ENCODE measurements at places on chromosomes 2 and 18.

DNA sequence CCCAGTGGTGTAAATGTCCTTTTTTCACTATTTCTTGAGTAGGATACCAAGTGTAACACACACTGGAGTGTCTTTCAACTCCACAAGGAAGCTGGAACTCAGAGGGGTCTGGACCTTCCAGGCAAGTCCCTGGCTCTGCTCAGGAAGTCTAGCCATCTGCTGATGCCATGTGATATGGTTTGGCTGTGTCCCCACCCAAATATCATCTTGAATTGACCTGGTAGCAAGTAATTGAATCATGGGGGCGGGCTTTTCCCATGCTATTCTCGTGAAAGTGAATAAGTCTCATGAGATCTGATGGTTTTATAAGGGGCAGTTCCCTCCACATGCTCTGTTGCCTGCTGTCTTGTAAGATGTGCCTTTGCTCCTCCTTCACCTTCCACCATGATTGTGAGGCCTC, 99.4 kb upstream of the CDC42EP3 start:
- DNase-seq, result no peak

- DNase-seq, result no peak
Measured at GRCh38 chr2:181164699-181165098, 184.3 kb downstream of the UBE2E3 start.

DNA sequence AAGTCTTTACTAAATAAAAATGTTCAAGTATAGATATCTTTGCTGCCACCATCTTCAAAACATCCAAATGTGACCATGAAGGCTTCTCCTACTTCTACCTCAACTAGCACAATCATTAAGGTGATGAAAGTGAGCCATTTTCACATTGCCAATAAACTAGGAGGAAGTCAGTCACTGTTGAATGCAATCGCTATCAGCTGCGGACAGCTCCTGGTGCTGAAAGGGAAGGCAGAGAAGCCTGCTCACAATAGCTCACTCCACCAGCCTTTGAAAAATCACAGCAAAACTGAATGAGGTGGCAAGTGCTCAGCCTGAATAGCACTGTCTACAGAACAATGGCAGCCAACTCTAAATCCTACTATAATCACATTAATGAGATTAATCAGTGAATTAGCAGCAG, 2.2 kb downstream of the MYT1L start:
- DNase-seq, result no peak

DNA sequence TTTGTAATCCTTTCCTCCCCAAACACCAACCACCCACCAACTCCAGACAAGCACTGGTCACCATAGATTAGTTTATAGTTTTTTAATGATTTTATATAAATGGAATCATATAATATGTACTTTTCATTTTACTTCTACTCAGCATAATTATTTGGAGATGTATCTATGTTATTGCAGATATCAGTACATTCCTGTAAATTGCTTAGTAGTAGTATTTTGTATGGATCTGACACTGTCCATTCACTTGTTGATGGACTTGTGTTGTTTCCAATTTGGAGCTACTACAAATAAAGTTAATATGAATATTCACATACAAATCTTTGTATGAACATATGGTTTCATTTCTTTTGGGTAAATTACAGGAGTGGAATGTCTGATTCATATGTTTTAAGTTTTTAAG, 31.0 kb downstream of the ZC3H15 start:
- no peak for DNase-seq

DNA sequence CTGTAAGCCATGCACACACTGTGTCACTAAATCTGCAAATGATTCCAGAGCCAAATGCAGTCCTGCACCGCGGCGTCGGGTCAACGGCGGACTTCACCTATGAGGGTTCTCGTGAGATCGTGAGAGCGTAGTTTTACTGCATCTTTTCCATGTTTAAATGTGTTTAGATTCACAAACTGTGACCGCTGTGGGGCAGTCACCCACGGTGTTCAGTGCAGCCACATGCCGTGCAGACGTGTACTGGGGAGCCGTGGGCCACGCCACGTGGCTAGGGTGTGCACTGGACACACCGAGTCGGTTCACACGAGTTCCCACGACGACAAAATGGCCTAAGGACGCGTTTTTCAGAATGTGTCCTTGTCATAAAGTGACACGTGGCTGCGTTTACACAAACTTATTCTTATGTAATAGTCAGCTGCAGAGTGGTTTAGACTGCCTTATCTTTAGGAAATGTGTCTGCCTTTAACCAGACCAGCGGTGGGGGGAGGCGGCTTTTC, 34.1 kb downstream of the NFATC1 start:
- no peak for DNase-seq

DNA sequence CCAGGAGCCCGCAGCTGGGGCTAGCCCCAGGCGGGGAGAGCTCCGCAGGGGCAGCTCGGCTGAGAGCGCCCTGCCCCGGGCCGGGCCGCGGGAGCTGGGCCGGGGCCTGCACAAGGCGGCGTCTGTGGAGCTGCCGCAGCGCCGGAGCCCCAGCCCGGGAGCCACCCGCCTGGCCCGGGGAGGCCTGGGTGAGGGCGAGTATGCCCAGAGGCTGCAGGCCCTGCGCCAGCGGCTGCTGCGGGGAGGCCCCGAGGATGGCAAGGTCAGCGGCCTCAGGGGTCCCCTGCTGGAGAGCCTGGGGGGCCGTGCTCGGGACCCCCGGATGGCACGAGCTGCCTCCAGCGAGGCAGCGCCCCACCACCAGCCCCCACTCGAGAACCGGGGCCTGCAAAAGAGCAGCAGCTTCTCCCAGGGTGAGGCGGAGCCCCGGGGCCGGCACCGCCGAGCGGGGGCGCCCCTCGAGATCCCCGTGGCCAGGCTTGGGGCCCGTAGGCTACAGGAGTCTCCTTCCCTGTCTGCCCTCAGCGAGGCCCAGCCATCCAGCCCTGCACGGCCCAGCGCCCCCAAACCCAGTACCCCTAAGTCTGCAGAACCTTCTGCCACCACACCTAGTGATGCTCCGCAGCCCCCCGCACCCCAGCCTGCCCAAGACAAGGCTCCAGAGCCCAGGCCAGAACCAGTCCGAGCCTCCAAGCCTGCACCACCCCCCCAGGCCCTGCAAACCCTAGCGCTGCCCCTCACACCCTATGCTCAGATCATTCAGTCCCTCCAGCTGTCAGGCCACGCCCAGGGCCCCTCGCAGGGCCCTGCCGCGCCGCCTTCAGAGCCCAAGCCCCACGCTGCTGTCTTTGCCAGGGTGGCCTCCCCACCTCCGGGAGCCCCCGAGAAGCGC, 15.0 kb upstream of the GMPPA start:
- DNase-seq, result no peak

GRCh38 chr18:45666520-45666919, 51.2 kb downstream of the SLC14A2 start:
- DNase-seq, result no peak

DNA sequence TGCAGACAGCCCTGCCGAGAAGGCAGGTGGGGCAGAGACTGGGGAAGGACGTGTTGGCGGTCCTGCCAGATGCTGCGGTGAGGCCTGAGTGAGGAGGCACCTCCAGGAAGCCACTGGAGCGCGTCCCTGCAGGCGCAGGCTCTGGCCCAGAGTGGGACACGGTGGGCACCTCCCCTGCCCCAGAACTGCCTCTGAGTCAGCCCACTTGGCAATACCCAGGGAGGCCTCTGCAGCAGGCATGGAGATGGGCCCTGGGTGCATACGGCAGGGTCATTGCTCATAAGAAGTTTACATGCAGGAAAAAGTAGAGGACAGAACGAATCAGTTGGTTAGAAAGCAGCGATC, 195.9 kb downstream of the TFCP2L1 start:
- no peak for DNase-seq

GRCh38 chr2:133346654-133347053, 221.6 kb downstream of the NCKAP5 start:
- no peak for DNase-seq

DNA sequence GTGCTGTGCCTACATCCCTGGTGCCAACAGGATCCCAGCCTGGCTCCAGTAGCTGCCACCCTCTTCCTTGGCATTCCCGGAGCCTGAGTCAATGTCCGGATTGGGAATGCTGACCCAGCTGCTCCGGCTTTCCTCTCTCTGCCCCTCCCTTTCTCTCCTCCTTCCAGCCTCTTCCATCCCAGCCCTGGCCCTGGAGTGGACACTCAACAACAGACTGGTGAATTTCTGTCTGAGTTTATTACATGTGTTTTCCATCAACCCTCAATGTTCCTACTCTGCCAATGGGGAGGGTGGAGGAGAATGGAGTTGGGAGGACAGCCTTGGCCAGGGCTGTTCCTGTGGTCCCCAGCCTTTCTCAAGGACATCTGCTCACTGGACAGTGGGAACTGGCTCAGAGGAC, 917 bp upstream of the PRKAG3 start:
- no peak for DNase-seq

- no peak for DNase-seq
Measured at GRCh38 chr2:157838442-157839161, 37.5 kb downstream of the ACVR1 start.

- no peak for DNase-seq
Measured at GRCh38 chr2:158782136-158782535, 13.0 kb upstream of the DAPL1 start.

DNA sequence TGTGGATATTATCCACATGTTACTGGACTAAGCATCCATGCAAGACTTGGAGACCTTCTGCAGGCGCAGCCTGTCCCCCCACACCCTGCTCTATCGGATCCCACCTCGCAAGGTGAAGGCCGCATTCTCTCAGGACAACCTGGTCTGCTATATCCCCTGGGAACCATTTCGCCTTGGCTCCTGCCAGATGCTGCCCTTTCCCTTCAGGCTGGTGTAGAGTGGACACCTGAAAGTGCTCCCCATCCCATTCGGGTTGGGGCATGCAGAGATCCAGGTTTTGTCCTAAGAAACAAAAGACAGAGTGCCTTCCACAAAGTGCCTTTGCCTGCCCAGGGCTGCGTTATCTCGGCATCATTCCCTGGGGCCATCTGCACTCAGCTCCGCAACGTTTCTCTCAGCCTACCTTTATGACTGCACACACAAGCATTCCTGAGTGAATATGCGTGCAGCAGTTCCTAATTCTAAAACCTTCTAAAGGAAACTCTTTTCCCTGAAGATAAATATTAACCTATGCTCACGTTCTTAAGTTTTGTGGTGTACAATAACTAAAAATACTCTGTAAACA, 20.5 kb downstream of the FHL2 start:
- no peak for DNase-seq

DNA sequence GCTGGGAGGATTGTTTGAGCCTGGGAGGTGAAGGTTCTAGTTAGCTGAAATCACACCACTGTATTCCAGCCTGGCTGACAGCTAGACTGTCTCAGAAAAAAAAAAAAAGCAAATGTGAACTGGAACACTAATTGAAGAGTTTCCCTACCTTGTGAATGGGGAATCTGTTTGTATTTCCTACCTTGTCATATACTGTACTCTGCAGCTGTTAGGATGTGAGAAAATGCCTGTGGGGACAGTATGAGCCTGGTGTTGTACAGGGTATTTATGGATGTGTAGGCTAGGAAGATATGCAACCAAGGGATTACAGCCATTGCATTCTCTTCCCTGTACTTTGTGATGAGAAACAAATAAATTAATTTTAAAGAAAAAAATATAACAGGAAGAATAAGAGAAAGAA, 113.3 kb upstream of the FAM117B start:
- DNase-seq, result no peak

DNA sequence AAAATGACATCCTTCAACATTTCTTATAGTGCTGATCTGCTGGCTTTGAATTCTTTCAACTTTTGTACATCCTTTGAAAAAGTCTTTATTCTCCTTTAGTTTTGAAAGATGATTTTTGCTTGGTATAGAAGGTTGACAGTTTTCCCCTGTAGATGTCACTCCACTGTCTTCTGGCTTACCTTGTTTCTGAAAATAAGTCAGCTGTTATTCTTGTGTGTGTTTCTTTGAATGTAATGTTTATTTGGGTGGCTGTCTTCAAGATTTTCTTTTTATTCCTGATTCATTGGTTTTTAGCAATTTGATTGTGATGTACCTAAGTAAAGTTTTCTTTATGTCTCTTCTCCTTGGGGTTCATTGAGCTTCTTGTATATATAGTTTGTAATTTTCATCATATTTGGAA, 47.6 kb downstream of the ACTR3 start:
- no peak for DNase-seq

- no peak for DNase-seq
Measured at GRCh38 chr2:157307021-157307420, 18.6 kb downstream of the ERMN start.

- DNase-seq, result no peak
Measured at GRCh38 chr18:9025091-9025838, 77.2 kb upstream of the NDUFV2 start.

GRCh38 chr2:88483200-88483599, 30.7 kb upstream of the FOXI3 start:
- DNase-seq, result no peak

DNA sequence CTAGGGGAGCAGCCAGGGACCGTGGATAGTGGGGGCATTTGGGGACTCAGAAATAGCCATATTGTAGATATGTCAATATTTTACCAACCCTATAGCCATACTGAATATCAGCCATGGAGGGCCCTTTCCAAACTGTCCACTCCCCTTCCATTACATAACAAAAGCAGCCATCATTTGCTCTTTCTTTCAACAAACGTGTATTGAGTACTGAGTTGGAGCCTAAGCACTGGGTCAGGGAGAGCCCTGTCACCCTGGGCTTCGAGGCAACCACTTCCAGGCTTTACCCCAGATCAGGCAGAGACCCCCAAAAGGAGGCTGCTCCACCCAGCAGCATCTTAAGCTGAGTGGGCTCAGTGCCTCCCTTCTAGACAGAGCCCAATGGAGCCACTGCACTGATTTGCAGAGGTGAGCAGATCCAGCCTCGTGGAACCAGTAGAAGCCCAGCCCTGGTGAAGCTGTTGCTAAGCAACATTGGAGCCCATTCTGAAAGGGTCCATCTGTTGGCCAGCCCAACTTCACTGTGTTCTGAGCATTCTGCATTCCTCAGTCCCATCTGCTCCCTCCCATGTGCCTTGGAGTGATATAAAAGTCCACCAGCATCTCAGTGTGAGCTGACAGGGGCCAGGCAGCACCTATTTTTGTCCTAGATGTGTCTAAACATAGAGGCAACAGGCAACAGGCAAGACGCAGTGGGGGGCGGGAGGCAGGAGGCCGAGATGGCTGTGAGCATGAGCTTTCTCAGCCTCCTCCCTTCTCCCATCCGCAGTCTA, 112.1 kb downstream of the PLB1 start:
- no peak for DNase-seq

DNA sequence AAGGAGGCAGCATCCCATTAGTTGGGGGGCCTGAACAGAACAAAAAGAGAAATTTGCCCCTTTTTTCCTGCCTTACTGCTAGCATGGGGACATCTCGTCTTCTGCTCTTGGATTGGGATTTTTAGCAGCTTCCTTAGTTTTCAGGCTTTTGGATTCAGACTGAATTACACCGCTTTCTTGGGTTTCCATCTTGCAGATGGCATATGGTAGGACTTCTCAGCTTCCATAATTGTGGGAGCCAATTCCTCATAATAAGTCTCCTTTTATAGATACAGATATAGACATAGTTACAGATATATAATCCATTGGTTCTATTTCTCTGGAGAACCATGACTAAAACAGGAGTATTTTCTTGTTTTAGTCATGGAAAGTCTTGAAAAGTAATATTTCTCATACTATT, 5.2 kb upstream of the RAPGEF4 start:
- DNase-seq, result no peak

- no peak for DNase-seq
Measured at GRCh38 chr2:172877826-172878225, 142.2 kb downstream of the RAPGEF4 start.

Data from activated T-cell treated with anti-CD3 and anti-CD28 coated beads for 4 hours (primary cell).